ENCODE measurements at places on chromosomes 2 and 18.

DNA sequence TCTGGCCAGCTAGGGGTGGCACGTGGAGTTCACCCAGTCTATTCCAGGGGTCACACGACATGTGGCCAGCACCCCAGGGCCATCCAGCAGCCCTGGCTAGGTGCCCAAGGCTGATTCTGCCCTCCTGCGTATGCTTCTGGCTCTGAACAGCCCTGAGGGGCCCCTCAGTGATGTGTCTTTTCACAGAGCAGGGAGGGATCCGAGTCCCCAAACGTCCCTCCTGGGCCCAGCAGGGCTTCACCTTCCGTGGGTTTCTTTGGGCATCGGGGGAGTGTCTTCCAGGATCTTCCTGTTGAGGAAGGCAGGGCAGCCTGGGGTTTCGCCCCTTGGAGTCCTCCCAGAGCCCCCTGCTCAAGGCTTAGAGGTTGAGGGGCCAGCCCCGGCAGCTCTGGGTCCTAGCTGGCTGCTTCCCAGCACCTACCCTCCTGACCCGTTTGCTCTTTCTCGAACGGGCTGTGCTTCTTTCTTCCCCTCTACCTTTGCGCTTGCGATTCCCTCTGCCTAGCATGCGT is 165.9 kb downstream of the DYSF start:
- H3K27ac ChIP-seq = no peak overlapping the region
- no peak overlapping the region for H3K4me3 ChIP-seq

GRCh38 chr18:63787673-63788072 is 12.5 kb downstream of the SERPINB7 start:
- H3K27me3 ChIP-seq = no peaks in the 10 kb centered on the region
- DNase-seq = no peak
- H3K36me3 ChIP-seq = no peaks in the 10 kb centered on the region
- no peak overlapping the region for H3K27ac ChIP-seq
- H3K4me1 ChIP-seq = no peaks in the 10 kb centered on the region

DNA sequence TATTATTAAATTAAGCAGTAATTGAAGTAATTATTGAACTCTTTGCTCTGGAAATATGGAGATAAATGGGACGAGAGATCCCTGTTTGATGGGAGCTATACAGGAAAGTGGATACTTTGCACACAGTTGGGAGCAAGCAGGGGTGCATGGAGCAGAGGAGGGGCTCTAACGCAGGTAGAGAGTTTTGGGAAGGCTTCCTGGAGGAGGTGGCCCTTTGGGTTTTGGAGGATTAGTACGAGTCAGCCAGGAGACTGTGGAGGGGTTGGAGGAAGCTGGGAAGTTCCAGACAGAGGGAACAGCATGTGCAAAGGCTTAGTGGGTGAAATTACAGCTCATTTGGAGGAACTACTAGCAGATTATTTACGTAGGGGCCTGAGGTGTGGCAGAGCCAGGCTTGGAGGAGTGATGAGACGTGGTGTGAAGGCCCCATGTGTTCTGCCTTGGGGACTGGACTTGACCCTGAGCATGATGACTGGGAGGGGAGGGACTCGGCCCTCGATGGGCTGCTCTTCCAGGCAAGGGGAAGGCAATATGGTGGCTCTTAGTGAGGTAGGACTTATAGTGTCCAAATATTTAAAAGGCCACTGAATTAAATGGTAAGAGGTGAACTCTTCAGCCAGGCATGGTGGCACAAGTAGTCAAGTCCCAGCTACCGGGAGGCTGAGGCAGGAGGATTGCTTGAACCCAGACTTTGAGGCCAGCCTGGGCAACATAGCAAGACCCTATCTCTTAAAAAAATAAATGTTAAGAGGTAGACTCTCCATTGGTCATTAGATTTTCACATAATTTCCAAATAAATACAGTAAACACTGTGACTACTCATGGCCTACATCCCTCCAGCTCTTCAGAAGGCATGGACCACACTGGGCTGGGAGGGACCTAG is 30.2 kb downstream of the GREB1 start:
- DNase-seq = no peak
- no peaks in the 10 kb centered on the region for H3K36me3 ChIP-seq
- peaks cover 2% of the 10 kb centered on the region for H3K27me3 ChIP-seq
- no peak overlapping the region for H3K27ac ChIP-seq
- no peak overlapping the region for H3K4me3 ChIP-seq
- H3K4me1 ChIP-seq = no peaks in the 10 kb centered on the region

DNA sequence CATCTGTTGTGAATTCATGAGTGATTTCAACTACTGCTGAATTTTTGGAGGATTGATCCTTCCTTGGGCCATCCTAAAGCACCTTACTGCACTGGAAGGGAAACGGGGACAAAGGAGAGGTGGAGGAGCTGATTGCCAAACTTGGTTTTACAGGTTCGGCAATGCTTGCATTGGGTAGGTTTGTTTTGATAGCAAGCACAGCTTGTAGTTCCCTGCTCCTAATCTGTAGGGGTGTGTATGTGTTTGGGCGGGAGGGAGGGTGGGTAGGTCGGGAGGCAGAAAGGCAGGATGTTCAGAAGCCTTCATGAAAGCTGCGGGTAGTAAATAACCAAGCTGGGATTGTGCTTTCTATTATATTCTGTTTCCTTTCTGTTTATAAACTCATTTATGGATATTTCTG is 24.6 kb downstream of the PHLPP1 start:
- no peak overlapping the region for H3K4me3 ChIP-seq
- H3K4me1 ChIP-seq = peaks cover 12% of the 10 kb centered on the region
- no peak overlapping the region for H3K27ac ChIP-seq
- no peaks in the 10 kb centered on the region for H3K27me3 ChIP-seq
- no peak for DNase-seq
- no peaks in the 10 kb centered on the region for H3K36me3 ChIP-seq

- H3K27ac ChIP-seq = no peak overlapping the region
- no peaks in the 10 kb centered on the region for H3K36me3 ChIP-seq
- no peak overlapping the region for H3K4me3 ChIP-seq
- no peak for DNase-seq
- H3K4me1 ChIP-seq = peaks cover 4% of the 10 kb centered on the region
- peaks cover 84% of the 10 kb centered on the region for H3K27me3 ChIP-seq
Measured at GRCh38 chr2:176177580-176178037, 10.9 kb upstream of the HOXD1 start.

DNA sequence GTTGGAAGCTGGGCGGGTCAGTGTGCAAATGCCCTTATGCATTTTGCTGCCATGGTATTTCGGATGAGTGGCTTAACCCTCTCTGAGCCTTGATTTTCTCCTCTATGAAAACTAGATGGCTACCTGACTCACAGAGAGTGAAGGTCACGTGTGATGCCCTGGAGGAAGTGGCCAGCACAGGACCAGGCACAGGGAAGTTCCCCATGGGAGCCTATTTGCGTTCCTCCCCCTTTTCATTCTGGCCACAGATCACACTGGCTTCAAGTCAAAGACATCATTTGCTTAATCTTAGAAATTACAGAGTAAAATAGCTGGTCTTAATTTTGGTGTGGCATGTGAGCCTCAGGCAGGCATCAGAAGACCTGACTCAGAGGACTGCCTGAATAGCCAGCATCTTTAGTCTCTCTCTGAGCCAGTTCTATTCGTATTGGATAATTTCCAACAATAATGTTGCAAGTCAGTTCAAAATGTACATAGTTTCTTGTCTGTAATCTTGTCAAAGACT is 57.6 kb upstream of the CD302 start:
- H3K36me3 ChIP-seq = peaks cover 41% of the 10 kb centered on the region
- no peaks in the 10 kb centered on the region for H3K27me3 ChIP-seq
- no peak overlapping the region for H3K27ac ChIP-seq
- no peak overlapping the region for H3K4me3 ChIP-seq
- no peak for DNase-seq

GRCh38 chr2:54015798-54016699 is 45.3 kb upstream of the PSME4 start:
- no peak for DNase-seq
- H3K27me3 ChIP-seq = no peaks in the 10 kb centered on the region
- no peak overlapping the region for H3K4me3 ChIP-seq
- H3K27ac ChIP-seq = no peak overlapping the region
- peaks cover 22% of the 10 kb centered on the region for H3K4me1 ChIP-seq

GRCh38 chr2:216043949-216044348 is 30.6 kb upstream of the MREG start:
- H3K4me1 ChIP-seq = peaks cover 6% of the 10 kb centered on the region
- no peak for DNase-seq
- H3K36me3 ChIP-seq = peaks cover 29% of the 10 kb centered on the region
- H3K4me3 ChIP-seq = no peak overlapping the region

DNA sequence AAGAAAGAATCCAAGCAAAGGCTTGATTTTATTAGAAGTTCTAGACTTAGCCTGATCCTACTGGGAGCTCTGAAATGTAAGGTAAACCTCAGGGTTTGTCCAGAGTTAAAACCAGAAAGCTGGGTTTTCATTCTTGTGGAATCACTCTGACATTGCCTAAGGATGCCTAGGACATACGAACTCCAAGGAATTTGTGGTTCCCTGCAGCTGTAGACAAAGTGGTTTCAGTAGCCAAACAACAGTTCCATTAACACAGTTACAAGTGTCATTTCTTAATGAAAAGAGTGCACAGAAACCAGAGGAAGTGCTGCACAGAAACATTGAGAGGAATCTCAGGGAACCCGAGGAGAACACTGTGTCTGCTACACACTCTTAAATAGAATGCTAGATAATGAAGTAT is 221.4 kb upstream of the ST6GAL2 start:
- H3K27ac ChIP-seq = no peak overlapping the region
- H3K4me1 ChIP-seq = no peaks in the 10 kb centered on the region
- H3K36me3 ChIP-seq = no peaks in the 10 kb centered on the region
- no peak for DNase-seq
- no peak overlapping the region for H3K4me3 ChIP-seq
- no peaks in the 10 kb centered on the region for H3K27me3 ChIP-seq

GRCh38 chr2:98753801-98754200 is 22.9 kb upstream of the MGAT4A start:
- no peak overlapping the region for H3K27ac ChIP-seq
- H3K4me1 ChIP-seq = peaks cover 31% of the 10 kb centered on the region
- H3K27me3 ChIP-seq = no peaks in the 10 kb centered on the region
- no peak for DNase-seq

- no peaks in the 10 kb centered on the region for H3K27me3 ChIP-seq
- no peaks in the 10 kb centered on the region for H3K4me1 ChIP-seq
- DNase-seq = no peak
- no peak overlapping the region for H3K4me3 ChIP-seq
Measured at GRCh38 chr2:215644233-215644897, 208.5 kb upstream of the FN1 start.

DNA sequence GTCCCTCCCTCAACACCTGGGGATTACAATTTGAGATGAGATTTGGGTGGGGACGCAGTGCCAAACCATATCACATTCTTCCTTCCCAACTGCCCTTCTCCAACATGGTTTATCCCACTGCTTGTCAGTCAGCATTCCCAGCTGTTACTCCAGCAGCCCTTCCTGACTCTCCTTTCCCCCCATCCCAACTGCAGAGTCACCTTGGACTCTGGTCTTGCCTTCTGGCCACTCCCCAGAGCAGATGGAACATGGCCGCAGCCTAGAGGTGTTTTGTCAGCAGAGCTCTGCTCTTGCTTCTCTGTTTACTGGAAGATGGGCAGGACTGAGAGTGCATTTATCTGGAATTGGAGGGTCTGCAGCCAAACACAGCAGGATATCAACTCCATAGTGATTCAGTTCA is 51.2 kb upstream of the MEX3C start:
- H3K4me3 ChIP-seq = no peak overlapping the region
- H3K36me3 ChIP-seq = no peaks in the 10 kb centered on the region
- no peak for DNase-seq
- peaks cover 4% of the 10 kb centered on the region for H3K27me3 ChIP-seq

DNA sequence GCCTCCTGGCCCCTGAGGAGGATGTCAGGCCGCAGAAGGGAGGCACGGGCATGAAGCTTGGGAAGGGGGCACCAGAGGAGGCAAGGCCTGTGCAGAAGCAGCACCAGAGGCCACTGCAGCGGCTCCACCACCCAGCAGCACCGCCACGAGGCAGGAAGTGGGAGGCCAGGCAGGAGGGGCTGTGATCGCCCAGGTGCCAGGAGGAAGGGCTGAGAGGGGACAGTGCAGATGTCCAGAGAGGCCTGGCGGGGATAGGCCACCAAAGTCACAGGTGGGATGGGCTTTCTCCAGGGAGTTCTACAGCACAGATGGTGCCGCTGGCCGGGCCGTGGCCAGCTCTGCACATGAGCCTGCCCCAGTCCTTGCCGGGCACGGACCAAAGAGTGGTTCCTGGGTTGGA is 6.0 kb upstream of the ALPI start:
- no peaks in the 10 kb centered on the region for H3K4me1 ChIP-seq
- no peak for DNase-seq
- no peaks in the 10 kb centered on the region for H3K36me3 ChIP-seq
- no peak overlapping the region for H3K27ac ChIP-seq

DNA sequence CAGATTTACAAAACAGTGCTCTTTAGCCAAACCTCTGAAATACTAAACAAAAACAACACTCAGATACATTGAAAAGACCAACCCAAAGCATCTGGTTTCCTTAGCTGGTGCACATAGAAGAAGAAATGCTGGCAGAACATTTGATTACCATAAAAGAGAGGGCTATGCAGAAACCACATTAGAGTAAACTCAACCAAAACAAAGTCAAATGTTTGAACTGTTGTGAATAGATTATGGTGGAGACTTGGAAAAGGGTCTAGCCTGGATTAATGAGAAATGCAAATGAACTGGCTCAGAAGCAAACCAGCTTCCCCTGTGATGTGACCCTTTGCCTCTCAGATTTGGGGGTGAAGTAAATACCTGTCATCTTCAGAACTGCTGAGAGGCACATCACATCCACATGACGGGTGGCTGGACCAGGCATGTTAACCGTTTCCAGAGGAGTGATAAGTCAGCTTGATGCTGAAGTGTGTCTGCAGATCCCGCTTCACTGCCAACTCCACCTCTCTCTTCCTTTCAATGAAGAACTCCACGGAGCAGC is 153.0 kb downstream of the NRP2 start:
- peaks cover 18% of the 10 kb centered on the region for H3K27me3 ChIP-seq
- H3K27ac ChIP-seq = no peak overlapping the region
- H3K4me3 ChIP-seq = no peak overlapping the region
- no peaks in the 10 kb centered on the region for H3K4me1 ChIP-seq
- no peak for DNase-seq

Data from activated CD4-positive, alpha-beta T cell treated with anti-CD3 and anti-CD28 coated beads, Interleukin-2, amount 10 ng/mL, durations not matched to agents 24 days and 14 days (primary cell).